CD4-positive, alpha-beta T cell treated with Interleukin-15 for 4 hours (primary cell): ENCODE measurements at places on chromosomes 11 and 22.

DNA sequence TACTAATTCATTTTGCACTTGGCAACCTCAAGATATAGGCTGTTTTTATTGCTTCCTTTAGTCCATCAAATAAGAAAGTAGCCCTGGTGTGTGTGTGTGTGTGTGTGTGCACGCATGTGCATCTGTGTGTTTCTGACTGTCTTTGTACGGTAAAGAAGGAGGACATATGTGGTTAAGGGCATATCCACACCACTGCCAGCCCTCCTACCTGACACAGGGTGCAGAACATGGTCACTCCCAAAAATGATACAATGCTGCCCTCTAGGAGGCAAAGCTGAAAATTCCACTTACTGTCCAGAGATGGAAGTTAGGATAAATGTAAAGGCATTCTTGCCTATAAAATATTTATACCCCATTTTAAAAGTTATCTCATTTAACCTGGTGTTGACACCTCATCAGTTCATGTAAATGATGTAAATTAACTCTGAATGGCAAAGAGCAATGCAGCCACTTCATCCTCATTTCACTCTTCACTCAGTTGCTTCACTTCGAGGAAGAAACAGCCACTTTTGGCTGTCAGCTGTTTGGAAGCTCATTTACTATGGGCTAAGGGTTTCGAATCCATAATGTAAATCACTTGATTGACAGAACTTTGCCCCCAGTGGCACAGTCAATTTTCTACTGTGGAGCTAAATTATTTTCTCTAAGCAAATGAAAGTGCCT is 83.1 kb upstream of the MTNR1B start:
- no peak for DNase-seq

DNA sequence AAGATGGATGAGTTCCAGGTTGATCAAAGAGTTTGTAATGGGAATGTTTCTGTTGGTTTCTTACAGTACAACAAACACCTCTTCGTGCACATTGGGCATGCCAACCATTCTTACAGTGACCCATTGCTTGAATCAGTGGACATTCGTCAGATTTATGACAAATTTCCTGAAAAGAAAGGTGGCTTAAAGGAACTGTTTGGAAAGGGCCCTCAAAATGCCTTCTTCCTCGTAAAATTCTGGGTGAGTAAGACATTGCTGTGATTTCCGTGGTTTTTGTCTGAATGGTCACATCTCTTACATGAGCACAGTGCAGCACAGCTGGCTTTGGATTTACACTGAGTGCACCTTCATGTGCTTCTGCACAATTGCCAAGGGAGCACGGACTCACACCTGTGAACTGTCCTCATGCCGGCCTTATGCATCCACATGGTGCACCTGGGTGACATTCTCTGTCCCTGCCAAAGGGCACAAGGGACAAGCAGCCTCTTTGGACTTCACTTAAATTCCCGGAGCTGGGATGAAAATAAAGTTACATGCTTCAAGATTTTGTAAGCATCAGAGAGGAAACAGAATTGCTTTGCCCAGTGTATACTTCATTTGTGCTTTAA is 107.1 kb upstream of the RASSF10 start:
- no peak for DNase-seq

DNA sequence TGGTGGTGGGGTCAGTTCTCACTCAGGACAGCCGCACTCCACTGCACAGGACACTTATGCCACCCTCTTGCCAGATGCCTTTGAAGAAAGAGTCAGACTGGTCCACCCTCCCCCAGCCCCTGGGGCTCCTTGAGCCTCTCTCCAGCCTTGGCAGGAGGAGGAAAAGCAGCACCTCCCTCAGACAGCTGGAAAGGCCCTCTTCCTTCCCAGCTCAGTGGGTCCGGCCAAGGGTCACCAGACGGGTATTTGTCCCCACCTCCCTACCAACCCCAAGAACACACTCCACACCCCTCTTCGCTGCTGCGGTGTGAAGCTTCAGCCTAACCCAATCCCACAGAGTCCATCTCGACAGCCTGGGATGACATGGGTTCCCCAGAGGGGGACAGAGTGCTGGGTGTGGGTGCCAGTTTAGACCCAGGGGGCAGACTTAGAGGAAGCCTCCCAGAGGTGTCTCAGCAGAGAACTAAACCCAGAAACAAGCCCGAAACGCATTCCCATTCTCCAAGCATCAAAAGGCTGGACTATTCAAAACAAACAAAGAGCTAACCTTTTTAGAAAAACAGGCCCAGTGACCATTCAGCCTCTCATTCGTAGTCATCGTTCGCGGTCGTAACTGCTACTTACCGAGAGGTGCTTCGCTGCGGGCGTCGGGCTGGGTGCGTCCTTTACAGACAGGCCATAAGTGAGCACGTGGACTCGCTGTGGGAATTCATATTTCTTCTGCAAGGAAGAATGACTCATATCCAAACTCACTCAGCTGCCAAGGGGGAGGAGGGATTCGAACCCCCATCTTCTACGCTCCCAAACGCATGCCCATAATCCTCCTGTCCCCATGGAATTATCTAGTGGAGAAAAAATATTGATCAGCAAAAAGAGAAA is 57.5 kb upstream of the ANO1 start:
- no peak for DNase-seq

DNA sequence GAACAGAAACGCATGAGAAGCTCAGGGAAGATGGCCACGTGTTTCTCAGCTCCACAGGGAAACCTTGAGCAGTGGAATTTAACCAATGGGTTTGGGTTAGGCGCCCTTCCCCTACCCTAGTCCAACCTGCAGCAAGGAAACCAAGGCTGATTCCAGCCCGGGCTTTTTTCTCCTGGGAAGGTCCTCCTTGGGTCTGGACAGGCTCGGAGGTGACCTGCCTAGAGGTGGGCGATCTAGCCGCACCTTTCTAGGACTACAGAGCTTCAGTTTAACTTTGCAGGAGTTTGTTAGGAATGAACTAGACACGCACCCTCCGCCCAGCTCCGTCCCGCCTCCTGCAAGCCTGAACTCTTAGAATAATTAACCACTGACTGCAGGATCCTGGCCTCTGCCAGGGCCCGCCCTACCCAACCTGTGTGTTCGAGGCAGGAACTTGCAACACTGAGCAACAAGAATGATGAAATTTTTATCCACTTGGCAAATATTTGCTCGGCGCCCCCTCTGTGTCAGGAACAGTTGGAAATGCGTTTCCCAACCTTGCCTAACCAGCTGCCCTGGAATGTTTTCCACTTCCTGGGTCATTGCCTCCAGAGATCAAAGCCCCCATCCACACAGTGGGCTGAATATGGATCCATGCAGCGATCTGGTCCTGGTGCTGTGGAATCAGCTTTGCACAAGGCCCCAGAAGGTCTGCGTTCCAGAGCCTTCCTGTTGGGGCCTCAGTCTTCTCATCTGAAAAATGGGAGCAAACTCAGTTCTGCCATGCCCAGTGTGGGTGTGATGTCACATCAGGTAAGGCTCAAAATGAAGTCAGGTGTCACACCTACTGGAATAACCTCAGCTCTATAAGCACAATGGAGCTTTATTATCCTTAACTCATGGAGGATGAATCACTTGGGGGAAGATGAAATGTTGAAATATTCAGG is 13.3 kb downstream of the MPST start:
- DNase-seq = no peak

DNA sequence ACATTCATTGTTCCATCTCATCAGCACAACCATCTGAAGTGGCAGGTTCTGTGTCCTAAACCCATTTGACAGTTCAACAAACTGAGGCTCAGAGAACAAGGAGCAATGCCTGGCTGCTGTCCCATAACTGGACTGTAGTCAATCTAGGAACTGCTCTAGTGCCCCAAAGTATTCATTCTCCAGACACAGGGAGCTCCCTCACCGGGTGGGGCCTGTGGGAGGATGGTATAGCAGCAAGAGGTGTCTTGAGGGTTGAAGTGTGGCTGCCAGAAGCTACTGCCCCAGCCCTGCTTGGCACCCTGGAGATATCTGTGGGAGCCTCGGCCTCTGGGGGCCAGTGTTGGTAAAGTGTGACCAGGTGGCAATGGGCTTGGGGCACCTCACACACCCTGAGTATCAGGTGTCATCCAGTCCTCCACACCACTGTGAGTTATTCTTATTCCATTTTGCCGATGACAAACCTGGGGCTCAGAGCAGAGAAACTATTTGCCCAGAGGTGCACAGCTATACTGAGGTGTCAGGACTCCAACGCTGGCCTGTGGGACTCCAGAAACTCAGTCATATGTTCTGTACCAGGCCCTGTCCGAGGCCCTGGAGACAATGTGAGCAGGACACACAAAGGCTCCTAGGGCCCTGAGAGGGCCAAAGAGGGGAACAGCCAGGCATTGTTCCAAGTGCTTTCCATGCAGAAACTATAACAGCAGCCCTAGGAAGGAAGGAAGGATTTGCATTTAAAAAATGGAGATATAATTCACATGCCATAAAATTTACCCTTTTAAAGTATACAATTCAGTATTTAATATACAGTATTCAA is 46.0 kb upstream of the KLHL35 start:
- DNase-seq = no peak
